Thymus (tissue), 14 donors: ENCODE measurements at places on chromosomes 12 and 14.

DNA sequence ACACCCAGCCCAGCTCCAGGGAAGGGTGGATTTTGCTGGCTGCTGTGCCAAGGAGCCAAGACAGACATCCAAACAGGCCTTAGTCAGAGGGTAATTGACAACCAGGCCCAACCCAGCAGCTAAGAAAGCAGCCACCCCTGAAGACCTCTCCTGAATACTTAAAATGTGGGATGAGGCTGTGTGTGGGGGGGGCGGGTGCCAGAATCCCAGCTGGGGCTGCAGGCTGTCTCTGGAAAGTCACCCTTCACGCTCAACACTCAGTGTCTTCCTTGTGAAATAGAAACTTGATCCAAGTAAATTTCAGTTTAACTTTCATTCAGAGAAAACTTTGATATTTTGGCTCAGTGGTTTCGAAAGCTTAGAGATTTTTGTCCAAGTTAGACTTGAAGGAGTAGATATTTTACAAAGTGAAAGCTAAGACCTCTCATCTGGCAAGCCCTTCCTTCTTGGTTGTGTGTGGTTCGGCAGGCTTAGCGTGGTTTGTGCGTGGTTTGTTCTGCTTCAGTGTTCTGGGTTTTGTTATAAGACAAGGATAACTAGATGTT is 5.1 kb downstream of the PAPLN start:
- DNase-seq, result no peak

GRCh38 chr12:125435871-125436270 is 370.6 kb downstream of the AACS start:
- no peak for DNase-seq

GRCh38 chr14:99064262-99064954 is 207.6 kb downstream of the BCL11B start:
- DNase-seq, result no peak

- DNase-seq, result no peak
Measured at GRCh38 chr14:32399920-32400319, 70.8 kb downstream of the AKAP6 start.

GRCh38 chr12:121334513-121335343 is 17.5 kb downstream of the ANAPC5 start:
- peak; percentile 40 for DNase-seq

DNA sequence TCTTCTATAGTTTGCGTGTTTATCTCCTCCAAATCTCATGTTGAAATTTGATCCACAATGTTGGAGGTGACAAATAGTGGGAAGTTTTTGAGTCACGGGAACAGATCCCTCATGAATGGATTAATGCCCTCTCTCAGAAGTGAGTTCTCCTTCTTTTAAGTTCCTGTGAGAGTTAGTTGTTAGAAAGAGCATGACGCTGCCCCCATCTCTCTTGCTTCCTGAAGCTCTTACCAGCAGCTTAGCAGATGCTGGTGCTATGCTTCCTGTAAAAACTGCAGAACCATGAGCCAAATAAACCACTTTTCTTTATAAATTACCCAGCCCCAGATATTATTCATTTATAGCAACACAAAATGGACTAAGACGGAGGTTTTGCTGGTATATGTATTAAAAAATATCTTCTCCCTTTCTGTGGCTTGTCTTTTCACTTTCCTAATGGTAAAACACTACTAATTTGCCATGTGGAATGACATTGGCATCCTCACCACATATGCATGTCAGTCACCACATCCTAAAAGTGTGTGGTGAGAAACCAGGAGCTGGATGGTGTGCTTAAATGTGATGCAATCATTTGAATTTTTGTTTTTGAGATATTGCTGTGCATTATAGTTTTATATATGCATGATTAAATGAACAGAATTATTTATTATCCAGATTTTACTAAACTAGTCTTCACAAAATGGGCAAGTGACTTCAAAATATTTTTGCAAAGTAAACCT is 449.3 kb downstream of the ADAMTS20 start:
- DNase-seq, result no peak

DNA sequence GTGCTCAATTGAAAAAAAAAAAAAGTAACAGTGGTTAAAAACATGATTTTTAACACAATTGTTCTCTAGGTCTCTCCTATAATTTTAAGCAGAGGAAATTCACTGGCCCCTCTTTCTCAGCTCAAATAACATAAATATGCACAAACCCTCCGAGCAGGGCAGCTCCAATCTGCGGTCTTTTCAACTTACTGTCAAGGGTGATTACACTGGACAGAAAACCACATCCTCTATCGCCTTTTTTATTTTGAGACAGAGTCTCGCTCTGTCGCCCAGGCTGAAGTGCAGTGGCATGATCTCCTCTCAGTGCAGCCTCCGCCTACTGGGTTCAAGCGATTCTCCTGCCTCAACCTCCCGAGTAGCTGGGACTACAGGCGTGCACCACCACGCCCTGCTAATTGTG is 16.5 kb upstream of the GABARAPL1 start:
- no peak for DNase-seq

DNA sequence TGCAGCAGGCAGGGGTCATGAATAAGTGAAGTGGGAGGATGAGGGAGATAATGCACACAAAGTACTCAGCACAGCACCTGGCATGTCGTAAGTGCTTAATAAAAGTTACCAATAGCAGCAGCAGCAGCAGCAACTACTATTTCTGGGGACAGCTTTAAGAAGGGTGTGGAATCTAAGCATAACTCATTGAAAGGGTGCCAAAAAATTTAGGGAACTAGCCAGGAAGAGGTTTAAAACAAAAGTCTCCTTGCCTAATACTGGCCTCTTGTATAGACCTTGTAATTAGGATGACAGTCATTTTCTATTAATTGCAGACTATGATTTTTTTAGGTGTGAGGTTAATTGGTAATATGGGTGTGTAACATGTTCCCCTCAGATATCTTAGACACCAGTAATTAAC is 179.9 kb downstream of the PTPN11 start:
- no peak for DNase-seq

- DNase-seq, result no peak
Measured at GRCh38 chr12:20044846-20045245, 323.5 kb upstream of the PDE3A start.

GRCh38 chr12:114685869-114686268 is 1.9 kb upstream of the TBX3 start:
- no peak for DNase-seq
